Colonic mucosa (tissue), 4 donors: ENCODE measurements at places on chromosomes 11 and 22. TPM values are rescaled to one million over a fixed set of nuclear protein-coding genes. Genes with fewer than 3 reads are reported as not detected.
A peak's percentile ranks its signal among the peaks of the same experiment; 100 is the strongest.

Gene PTPN5
- 0.19 TPM for total RNA-seq

Gene GNB1L
- 10.2 TPM for total RNA-seq

Gene TESMIN
- total RNA-seq = 14.3 TPM

Gene APOL1
- total RNA-seq = 14.7 TPM

Gene NRGN
- total RNA-seq = 3.1 TPM

Gene ARHGAP20
- total RNA-seq = 0.74 TPM

Gene GGT5
- total RNA-seq = 2.6 TPM

DNA sequence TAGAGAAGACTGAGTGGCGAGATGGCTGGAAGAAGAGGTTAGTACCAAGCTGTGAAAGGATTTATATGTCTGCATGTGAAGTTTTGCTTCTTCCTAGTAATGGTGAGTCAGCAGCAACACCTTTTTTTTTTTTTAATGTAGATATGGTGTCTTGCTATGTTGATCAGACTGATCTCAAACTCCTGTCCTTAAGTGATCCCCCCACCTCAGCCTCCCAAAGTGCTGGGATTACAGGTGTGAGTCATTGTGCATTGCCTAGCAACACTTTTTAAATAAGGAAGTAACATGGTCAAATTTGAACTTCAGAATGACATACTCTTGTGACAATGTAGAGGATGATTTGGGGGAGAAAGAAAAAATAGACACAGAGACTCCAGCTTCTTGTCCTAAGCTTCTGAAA is 6.5 kb upstream of the CSTPP1 start:
- no peak for DNase-seq
- no peaks in the 10 kb centered on the region for H3K27me3 ChIP-seq
- peak overlapping the region; percentile 24 for H3K27ac ChIP-seq
- no peak overlapping the region for H3K4me3 ChIP-seq

DNA sequence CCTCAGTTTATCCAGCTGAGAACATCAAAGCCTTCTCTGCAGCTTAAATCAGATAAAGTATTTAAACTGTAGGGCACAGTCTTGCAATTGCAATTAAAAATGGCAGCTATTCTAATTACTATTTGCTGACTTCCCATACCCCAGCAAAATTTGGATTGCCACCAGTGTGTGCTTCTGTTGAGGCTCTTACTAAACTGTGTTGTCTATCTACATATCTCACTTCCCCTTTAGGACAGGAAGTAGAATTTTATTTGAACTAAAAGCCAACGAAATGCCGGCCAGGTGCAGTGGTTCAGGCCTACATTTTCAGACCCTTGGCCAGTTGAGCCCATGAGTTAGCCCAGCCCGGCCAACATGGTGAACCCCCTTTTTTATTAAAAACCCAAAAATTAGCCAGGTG is 7.1 kb downstream of the SAA4 start:
- no peak overlapping the region for H3K4me3 ChIP-seq
- DNase-seq = no peak
- H3K27ac ChIP-seq = no peak overlapping the region

GRCh38 chr11:124961972-124962609 is 8.1 kb downstream of the CCDC15 start:
- no peaks in the 10 kb centered on the region for H3K27me3 ChIP-seq
- H3K36me3 ChIP-seq = no peaks in the 10 kb centered on the region
- no peak overlapping the region for H3K27ac ChIP-seq
- no peak overlapping the region for H3K4me3 ChIP-seq
- DNase-seq = peak; percentile 23
- no peaks in the 10 kb centered on the region for H3K4me1 ChIP-seq

GRCh38 chr11:18705651-18706281 is 7.2 kb downstream of the TMEM86A start:
- H3K36me3 ChIP-seq = no peaks in the 10 kb centered on the region
- no peaks in the 10 kb centered on the region for H3K27me3 ChIP-seq
- peak overlapping the region; percentile 43 for H3K4me3 ChIP-seq
- no peak overlapping the region for H3K27ac ChIP-seq

DNA sequence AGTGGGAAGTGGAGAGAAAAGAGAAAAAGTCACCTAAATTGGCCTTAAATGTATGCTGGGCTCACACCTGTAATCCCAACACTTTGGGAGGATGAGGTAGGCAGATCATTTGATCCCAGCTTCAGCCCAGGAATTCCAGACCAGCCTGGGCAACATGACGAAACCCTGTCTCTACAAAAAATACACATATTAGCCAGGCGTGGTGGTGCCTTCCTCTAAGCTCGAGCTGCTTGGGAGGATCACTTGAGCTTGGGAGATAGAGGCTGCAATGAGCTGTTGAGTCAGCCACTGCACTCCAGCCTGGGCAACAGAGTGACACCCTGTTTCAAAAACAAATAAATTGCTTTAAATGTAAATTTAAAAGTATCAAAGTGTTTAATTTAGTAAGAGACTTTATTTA is 3.9 kb downstream of the CBL start:
- H3K4me3 ChIP-seq = no peak overlapping the region
- no peaks in the 10 kb centered on the region for H3K36me3 ChIP-seq
- H3K27me3 ChIP-seq = no peaks in the 10 kb centered on the region
- peaks cover 3% of the 10 kb centered on the region for H3K4me1 ChIP-seq
- no peak overlapping the region for H3K27ac ChIP-seq

GRCh38 chr11:95324826-95325225 is 93.8 kb upstream of the SESN3 start:
- H3K27ac ChIP-seq = no peak overlapping the region
- DNase-seq = no peak
- H3K4me1 ChIP-seq = no peaks in the 10 kb centered on the region
- H3K4me3 ChIP-seq = no peak overlapping the region

GRCh38 chr11:65224930-65225278 is 36.9 kb upstream of the POLA2 start:
- H3K27me3 ChIP-seq = no peaks in the 10 kb centered on the region
- H3K36me3 ChIP-seq = no peaks in the 10 kb centered on the region
- H3K4me3 ChIP-seq = no peak overlapping the region
- DNase-seq = no peak
- H3K27ac ChIP-seq = no peak overlapping the region

DNA sequence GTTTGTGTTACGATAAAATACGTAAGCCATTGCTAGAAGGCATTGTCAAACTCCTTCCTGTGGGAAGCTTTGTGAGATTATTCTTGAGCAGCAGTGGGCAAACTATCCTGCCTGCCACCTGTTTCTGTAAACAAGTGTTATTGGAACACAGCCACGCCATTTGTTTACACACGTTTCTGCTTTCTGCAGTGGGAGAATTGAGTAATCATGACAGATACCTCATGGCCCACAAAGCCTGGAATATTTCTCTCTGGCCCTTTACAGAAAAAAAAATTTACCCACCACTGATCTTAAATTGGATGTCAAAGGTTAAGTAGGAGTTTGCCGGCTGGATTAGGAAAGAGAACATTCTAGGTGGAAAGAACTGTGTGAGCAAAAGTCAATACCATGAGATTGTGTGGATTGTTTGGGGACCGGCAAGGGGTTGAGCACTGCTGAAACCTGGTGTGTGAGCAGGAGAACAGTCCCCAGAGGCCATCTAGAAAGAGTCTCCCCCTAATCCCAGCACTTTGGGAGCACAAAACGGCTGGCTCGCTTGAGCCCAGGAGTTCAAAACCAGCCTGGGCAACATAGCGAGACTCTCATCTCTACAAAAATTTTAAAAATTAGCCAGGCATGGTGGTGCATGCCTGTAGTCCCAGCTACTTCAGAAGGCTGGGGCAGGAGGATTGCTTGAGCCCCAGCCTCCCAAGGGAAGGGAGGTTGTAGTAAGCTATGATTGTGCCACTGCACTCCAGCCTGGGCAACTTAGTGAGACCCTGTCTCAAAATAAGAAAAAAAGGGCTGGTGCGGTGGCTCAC is 6.0 kb upstream of the PLA2G6 start:
- no peaks in the 10 kb centered on the region for H3K4me1 ChIP-seq
- peak; percentile 52 for DNase-seq
- no peak overlapping the region for H3K4me3 ChIP-seq
- H3K27ac ChIP-seq = peak overlapping the region; percentile 22

DNA sequence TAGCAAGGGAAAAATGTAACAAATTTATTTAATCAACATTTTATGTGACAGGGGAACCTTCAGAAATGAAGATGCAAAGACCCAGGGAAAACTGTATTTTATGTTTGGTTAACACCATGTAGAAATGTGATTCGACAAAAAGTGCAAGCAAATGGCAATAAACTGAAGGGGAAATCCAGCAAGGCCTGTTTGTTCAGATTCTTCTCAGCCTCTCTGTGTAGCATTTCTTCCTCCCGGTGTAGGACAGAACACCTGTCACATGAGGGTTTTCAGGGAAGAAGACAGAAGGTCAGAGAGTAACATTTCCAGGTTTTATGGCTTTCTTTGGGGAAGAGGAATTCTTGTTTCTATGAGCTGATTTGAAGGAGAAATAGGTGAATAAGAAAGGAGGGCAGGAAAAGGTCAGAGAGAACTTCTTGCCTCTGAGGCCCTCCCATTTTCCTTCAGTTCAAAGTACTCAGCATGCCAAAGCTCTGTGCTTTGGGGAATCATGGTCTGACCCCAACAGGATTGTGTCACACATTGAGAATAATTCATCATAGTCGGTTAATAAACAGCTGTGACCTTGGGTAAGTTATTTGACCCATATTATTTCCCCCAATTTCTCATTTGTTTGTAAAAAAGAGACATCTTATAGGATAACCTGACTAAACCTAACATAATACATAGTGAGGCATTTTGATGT is 45.5 kb upstream of the ME3 start:
- H3K4me1 ChIP-seq = no peaks in the 10 kb centered on the region
- no peak overlapping the region for H3K27ac ChIP-seq
- H3K4me3 ChIP-seq = no peak overlapping the region
- no peak for DNase-seq
- no peaks in the 10 kb centered on the region for H3K36me3 ChIP-seq
- no peaks in the 10 kb centered on the region for H3K27me3 ChIP-seq

- H3K4me1 ChIP-seq = no peaks in the 10 kb centered on the region
- no peak overlapping the region for H3K4me3 ChIP-seq
- DNase-seq = no peak
- no peaks in the 10 kb centered on the region for H3K36me3 ChIP-seq
Observed at GRCh38 chr11:91805293-91805692, 419.3 kb upstream of the FAT3 start.

GRCh38 chr11:73452726-73453125 is 76.5 kb downstream of the RELT start:
- H3K27me3 ChIP-seq = no peaks in the 10 kb centered on the region
- no peaks in the 10 kb centered on the region for H3K36me3 ChIP-seq
- DNase-seq = no peak
- H3K4me1 ChIP-seq = no peaks in the 10 kb centered on the region

DNA sequence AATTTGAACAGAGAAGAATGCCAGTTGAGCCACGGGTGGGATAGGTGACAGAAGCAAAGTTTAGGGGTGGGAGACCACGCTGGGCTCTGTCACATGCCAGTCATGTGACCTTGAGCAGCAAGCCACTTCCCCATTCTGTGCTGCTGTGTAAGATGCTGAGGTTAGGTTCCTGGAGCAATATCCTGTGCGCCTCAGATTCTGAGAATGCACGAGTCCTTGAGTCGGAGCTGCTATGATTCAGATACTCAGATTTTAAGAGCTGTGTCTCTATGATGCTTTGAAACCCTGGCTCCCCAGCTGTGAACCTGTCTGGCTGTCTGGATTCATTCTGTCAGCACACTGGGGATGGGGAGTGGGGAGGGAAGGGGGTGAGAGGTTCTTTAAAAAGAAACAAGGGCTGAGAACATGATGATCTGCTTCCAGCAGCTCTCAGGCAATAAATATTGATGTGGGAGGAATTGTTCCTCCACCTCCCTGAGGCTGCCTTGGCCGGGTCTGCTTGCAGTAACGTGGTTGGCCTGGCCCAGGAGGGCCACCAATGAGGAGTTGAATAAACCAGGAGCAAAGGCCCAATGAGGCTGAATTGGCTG is 24.0 kb downstream of the SLCO2B1 start:
- H3K4me1 ChIP-seq = no peaks in the 10 kb centered on the region
- H3K27ac ChIP-seq = peak overlapping the region; percentile 61
- no peaks in the 10 kb centered on the region for H3K27me3 ChIP-seq
- no peak for DNase-seq

DNA sequence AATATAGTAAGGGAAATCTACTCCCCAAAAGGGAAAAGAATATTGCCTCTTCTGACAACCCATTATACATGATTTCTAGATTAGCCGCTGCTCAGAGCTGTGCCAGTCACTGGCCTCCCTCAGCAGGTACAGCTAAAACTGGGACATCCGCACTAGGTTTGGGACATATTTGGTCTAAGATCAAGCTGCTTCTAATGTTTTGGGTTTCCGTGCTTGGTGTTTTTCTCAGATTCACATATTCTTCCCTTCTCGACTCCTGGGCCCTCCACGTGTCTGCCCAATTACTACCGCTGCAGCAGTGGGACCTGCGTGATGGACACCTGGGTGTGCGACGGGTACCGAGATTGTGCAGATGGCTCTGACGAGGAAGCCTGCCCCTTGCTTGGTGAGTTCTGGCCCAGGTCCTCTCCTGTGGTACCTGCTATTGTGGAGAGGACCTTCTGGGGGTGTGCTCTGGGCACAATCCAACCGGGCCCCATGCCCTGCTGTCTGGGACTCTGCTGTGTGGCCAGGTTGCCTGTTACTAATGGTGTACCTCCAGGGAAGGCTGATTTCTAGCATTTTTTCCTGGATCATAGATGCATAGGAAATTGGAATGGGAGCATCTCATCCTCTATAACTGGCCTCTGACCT is 138.1 kb upstream of the SORL1-AS1 start:
- no peaks in the 10 kb centered on the region for H3K4me1 ChIP-seq
- H3K27ac ChIP-seq = no peak overlapping the region
- no peaks in the 10 kb centered on the region for H3K36me3 ChIP-seq
- DNase-seq = no peak

GRCh38 chr11:66032957-66033735 is 6.9 kb upstream of the CATSPER1 start:
- H3K4me1 ChIP-seq = no peaks in the 10 kb centered on the region
- H3K27me3 ChIP-seq = no peaks in the 10 kb centered on the region

DNA sequence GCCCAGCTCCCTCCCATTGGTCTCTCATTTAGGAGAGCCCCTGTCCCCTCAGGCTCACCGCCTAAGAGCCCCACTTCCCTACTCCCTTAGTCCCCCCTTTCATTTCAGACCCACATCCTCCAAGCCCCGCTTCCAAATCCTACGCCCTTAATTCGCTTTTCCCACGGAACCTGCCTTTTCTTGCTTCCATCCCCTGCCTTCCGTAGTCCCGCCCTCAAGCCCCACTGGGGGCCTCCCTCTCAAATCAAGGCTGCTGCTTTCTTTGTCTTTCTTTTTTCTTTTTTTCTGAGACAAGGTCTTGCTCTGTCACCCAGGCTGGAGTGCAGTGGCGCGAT is 396 bp downstream of the CCDC157 start:
- no peaks in the 10 kb centered on the region for H3K36me3 ChIP-seq
- H3K27ac ChIP-seq = no peak overlapping the region
- H3K27me3 ChIP-seq = no peaks in the 10 kb centered on the region
- peaks cover 13% of the 10 kb centered on the region for H3K4me1 ChIP-seq
- DNase-seq = no peak
